ENCODE measurements at places on chromosomes 7 and 10. TPM values are rescaled to one million over a fixed set of nuclear protein-coding genes. Genes with fewer than 3 reads are reported as not detected.

DNA sequence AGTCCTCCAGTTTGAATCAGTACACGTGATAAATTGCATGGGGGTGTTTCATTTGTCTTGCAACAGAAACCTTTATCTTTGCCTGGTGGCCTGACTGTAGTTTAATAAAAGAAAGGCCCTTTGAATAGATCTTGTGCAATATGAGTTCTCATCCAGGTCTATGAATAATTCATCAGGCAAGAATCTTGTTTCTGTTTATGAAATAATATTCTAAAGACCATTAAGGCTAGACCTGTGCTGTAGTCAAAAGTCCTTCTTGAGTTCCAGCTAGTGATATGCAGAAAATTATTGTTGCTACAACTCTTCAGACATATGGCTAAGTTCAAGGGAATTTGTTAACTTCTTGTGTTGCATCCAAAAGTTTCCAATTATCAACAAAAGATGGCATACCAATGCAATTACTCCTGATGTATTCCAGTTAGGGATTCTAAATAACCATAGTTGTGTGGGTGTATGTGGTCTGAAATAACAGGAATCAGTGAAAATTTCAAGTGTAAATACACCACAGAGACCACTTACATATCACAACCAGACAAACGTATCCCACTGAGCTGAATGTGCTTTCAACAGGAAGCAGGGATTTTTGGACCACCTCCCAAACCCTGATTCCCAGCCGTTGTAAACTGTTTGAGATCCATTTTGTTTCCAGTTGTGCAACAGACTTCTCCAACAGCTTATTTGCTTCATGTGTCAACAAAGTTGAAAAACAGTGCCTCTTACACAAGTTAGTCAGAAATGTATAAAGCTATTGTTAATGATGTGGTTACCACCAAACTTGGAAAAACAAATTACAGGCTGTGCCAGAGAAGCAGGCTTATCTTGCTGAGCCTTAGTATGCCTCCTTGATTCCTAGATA lies 54.7 kb upstream of the BICC1 start:
- DNase-seq: no peak

DNA sequence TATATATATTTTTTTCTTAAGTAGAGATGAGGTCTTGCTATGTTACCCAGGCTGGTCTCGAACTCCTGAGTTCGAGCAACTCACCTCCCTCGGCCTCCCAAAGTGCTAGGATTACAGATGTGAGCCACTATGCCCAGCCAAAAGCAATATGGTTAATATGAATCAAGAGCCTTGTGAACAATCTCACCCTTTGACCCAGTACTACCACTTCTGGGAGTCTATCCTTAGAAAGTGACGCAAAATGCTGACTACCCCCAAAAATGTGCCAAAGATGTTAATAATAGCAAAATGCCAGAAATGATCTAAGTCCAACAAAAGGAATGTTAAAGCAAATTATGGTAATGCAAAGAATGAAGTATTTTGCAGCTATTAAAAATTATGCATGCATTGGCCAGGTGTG lies 44.3 kb downstream of the HOXA1 start:
- DNase-seq: no peak

DNA sequence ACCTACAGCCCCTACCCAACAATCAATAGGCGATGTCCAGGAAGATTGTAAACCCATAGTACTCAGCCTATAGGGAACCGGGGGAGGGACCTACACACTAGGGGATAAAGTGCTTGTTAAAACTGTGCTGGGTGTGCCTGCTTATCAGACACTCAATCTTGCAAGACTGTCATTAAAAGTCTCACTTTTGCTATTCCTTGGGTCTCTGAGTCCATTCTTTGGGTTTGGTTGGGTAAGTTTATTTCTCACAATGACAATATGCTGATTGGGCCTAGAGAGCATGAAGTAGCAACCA lies 45.6 kb downstream of the PTPRE start:
- no peak for DNase-seq

DNA sequence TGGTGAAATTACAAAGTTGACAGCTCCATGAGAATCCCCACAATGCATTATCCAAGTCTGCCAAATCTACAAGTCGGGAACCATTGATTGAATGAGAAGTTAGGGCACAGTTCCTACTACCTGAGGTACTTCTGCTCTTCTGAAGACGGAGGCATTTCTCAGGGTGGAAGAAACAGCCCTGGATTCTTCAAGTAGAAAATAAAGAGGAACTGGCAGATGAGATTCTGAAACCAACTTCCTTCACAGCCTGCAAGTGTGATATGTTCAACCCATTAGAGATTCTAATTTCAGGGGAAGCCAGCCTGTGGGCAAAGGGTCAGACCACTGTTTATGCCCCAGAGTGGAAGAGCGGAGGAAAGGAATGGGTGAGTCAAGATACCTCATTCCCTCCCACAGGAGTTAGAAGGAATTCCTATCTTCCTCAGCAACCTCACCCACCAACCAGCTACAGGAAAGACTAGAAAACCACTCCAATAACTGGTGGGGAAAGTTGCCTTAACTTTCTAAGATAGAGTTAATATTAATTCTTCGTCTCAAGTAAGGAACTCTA lies 50.5 kb upstream of the BMPER start:
- peak; percentile 82 for DNase-seq

- DNase-seq: no peak
Measured at GRCh38 chr7:31020652-31021051, 31.5 kb upstream of the ADCYAP1R1 start.

The FAS gene
- 27.5 TPM for total RNA-seq

The PDK4 gene
- 1,138 TPM for total RNA-seq

Measured in esophagus muscularis mucosa (tissue), 4 donors.